NCI-H526 treated with DMSO at 0.1 percent for 48 hours (cell line): ENCODE measurements at places on chromosomes 4 and X.

DNA sequence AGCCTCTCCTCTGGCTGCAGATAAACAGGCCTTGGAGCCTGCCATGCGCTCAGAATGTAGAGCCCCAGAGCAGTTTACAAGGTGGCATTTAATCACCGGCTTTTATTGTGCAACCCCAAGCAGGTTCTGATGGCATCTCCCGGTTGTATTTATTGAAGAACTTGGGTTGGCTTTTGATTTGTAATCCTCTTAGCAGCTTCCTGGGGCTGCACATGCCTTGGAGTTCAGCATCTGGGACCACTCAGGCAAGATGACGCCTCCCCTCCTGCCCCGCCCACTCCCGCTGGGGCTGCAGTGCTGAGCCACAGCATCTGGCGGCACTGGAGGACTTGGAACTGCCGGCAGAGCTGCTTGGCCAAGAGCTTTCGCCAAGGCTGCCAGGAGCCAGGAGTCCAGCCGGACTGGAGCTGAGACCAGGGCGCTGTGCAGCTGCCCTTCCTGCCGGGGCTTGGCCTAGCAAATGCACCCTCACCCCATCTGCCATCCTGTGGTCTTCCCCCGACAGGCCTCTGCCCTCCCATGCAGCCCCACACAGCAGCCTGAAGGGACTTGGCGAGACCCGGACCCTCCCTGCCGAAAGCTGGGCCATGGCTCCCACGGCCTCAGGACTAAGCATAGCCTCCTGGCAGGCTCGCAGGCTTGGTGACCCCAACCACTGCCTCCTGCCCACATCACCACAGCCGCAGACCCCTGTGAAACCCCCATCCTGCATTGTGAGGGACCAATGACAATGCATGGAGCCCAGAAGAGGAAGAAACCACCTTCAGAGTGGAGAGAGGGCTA lies 5.4 kb downstream of the HTRA3 start:
- no peak for DNase-seq

- no peak for DNase-seq
These were observed 73.7 kb downstream of the LEF1 start for GRCh38 chr4:108094923-108095482.

DNA sequence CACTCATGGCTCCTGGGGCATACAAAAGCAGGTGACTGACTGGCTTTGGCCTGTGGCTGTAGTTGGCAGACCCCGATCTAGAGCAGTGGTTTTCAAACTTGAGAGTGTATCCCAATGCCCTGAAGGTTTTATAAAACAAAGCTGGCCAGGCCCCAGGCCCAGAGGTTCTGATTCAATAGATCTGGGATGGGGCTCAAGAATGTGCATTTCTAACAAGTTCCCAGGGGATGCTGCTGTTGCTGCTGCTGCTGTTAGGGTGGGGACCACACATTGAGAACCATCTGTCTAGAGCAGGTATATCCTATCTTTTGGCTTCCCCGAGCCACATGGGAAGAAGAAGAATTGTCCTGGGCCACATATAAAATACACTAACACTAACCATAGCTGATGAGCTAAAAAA lies 7.3 kb downstream of the AIFM1 start:
- no peak for DNase-seq

- no peak for DNase-seq
These were observed 441.9 kb downstream of the INPP4B start for GRCh38 chr4:142404191-142404611.

DNA sequence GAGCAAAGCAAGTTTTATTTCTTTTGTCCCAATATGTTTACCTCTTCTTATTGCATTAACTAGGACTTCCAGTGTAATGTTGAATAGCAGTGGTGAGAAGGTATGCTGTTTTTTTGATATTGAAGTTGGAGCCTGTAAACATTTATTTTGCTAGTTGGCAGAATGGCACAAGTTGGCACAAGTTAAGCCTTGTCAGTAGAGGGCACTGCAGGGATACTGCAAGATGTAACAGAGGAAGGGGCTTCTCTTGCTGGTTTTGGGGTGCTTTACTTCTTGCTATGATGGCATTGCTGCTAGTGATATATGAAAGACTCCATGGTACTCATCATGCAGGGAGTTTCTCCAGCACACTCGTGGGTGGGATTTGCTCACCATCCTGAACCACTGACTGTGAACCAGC lies 327.3 kb upstream of the ARX start:
- no peak for DNase-seq

GRCh38 chr4:15197005-15197404 lies 194.7 kb downstream of the CPEB2 start:
- no peak for DNase-seq

DNA sequence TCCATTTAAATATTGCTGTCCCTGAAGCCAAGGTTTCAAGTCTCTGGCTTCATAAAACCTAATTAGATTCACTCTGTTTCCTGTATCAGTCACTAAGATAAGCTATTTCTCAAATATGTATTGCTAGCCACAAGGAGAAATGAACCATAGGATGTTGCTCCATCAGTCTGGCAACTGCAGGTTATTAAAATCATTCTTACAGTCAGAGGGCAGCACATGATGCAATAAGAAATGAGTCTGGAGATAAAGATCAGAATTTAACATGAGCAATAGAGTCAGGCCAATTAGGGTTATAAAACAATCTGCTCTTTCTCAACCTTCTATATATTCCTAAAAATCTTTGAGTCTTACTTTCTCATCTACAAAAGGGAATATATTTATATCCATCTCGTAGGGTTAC lies 7.2 kb downstream of the PRKG2 start:
- DNase-seq, result no peak

GRCh38 chr4:6909113-6909969 lies at the start of gene TBC1D14:
TBC1D14 (plus strand) TSS chr4:6909826; CDS start chr4:6923390, 13,564 bp downstream.
- DNase-seq, result peak; percentile 67
